ENCODE measurements at places on chromosomes 4 and X. TPM values are rescaled to one million over a fixed set of nuclear protein-coding genes. Genes with fewer than 3 reads are reported as not detected.

- H3K27me3 ChIP-seq: no peaks in the 10 kb centered on the region
- H3K36me3 ChIP-seq: no peaks in the 10 kb centered on the region
- H3K4me1 ChIP-seq: no peaks in the 10 kb centered on the region
- peak; percentile 52 for DNase-seq
Observed at GRCh38 chr4:147590249-147590920, 26.8 kb upstream of the TMEM184C start.

Gene FREM3
- total RNA-seq: not detected

DNA sequence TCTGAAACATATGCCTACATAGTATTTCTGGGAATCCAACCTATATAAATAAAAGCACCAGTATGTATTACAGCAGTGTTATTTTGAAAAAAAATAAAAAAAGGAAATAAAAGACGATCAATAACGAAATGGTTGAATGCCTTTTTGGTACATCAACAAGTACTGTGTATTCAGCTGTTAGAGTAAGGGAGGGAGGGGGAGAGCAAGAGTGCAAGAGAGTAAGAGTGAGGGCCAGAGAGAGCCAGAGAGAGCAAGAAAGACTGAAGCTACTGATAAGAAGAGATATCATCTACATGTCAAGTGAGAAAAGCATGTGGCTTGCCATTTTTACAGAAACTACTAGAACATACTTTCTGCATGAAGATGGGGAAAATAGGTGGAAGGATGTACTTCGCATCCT, 1.8 kb downstream of the SPIN4 start:
- no peak for DNase-seq
- no peaks in the 10 kb centered on the region for H3K4me1 ChIP-seq
- no peak overlapping the region for H3K4me3 ChIP-seq
- H3K27ac ChIP-seq: no peak overlapping the region
- no peaks in the 10 kb centered on the region for H3K36me3 ChIP-seq

- no peak overlapping the region for H3K4me3 ChIP-seq
- no peak overlapping the region for H3K27ac ChIP-seq
- H3K36me3 ChIP-seq: no peaks in the 10 kb centered on the region
- no peak for DNase-seq
- H3K27me3 ChIP-seq: no peaks in the 10 kb centered on the region
Observed at GRCh38 chr4:158776106-158776505, 7.3 kb downstream of the FNIP2 start.

Gene TCEAL1
- total RNA-seq: 32.2 TPM

DNA sequence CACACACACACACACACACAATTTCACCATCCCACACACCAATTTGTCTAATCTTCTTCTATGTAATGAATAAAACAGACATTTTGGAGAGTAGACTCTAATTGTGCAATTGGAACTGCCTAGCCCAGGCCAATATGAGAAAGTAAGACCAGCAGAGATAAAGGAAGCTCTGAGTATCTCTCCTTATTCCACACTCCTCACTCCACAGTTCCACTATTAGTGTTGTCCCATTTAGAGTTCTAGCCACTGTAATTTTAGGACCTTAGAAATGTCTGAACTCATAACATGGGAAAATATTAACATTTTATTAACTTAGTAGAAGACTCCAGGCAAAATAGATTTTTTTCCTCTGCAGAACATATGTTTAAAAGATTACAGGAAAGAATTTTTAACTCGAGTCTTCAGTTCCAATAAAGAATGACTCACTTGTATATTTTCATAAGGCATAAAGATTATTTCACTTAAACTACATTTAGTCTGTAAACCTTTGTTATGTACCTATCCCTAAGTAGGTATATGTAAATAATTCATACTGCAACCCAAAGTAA, 297.6 kb upstream of the INTU start:
- no peak for DNase-seq
- no peaks in the 10 kb centered on the region for H3K4me1 ChIP-seq

Gene PAGE1
- total RNA-seq: not detected

DNA sequence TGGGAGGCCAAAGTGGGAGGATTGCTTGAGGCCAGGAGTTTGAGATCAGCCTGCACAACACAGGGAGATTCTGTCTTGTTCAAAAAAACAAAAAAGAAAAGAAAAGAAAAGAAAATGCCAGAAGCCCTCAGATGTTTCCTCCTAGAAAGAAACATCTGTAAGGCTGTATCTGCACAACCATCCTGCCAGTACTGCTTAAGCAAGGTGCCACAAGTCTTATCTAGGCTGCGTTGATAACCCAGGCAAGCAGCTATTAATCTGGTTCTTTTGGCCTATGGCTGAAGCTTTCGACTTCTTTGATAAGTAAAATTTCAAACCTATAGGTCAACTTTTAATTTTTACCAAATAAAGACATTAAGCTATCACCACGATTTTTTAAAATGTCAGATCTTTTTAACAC, 3.1 kb downstream of the COX18 start:
- no peak overlapping the region for H3K27ac ChIP-seq
- peaks cover 2% of the 10 kb centered on the region for H3K36me3 ChIP-seq
- DNase-seq: no peak
- no peaks in the 10 kb centered on the region for H3K27me3 ChIP-seq

DNA sequence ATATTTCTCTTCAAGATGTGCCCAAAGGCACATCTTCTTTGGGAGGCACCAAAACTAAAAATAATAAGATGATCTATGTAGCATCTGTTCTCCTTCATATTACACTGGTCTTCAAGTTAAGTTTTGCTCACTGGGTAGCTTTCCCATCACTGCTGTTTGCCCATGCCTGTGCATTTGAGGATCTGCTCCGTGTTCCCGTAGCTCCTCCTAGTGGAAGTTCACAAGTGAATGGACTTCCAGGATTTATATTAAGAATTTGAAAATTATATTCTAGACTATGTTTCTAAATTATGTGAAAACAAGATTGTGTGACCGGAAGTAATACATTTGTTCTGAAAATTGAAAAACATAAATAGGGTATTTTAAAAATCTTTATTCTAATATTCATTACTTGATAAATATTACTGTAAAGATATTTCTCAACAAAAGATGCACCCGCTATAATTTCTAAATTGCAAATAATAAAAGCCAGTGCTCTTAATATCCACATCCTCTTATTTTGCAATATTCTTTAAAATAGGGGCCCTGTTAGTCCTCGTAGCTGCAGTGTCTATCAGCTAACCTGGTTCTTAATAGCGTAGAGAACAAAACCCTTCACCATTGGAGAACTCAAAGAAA, 147.7 kb downstream of the RBM46 start:
- H3K27ac ChIP-seq: no peak overlapping the region
- no peaks in the 10 kb centered on the region for H3K4me1 ChIP-seq
- peaks cover 1% of the 10 kb centered on the region for H3K27me3 ChIP-seq
- no peaks in the 10 kb centered on the region for H3K36me3 ChIP-seq
- DNase-seq: no peak
- no peak overlapping the region for H3K4me3 ChIP-seq

DNA sequence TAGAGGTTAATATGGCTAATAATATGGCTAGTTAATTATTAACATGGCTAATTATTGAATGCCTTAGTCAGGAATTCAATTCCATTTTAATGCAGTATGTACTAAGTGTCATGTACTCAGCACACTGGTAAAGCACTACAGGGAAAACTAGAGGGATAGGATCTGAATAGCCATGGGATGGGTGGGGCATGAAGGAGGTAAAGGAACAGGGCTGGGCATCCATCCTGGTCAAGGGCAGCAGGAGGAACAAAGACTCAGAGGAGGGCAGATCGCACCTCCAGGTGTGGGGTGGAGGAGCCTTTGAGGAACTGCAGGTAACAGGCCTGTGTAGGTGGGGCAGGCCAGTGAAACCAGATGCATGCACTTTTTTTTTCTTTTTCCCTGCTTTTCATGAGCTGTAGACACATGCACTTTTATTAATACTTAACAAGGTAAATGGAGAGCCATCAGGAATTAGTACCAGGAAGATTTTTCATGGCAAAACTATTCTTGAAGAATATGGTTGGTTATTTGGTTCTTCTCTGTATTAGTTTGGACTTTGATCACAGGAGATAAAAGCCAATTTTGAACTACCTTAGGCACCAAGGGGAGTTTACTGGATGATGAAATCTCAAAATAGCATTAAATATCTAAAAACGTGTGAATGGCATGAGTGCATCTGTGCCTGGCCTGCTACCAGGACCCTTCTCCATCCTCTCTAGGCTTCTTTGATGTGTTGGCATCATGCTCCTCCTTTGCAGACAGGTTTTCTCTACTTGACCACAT, 88.3 kb downstream of the CC2D2A start:
- DNase-seq: no peak
- H3K27ac ChIP-seq: no peak overlapping the region

DNA sequence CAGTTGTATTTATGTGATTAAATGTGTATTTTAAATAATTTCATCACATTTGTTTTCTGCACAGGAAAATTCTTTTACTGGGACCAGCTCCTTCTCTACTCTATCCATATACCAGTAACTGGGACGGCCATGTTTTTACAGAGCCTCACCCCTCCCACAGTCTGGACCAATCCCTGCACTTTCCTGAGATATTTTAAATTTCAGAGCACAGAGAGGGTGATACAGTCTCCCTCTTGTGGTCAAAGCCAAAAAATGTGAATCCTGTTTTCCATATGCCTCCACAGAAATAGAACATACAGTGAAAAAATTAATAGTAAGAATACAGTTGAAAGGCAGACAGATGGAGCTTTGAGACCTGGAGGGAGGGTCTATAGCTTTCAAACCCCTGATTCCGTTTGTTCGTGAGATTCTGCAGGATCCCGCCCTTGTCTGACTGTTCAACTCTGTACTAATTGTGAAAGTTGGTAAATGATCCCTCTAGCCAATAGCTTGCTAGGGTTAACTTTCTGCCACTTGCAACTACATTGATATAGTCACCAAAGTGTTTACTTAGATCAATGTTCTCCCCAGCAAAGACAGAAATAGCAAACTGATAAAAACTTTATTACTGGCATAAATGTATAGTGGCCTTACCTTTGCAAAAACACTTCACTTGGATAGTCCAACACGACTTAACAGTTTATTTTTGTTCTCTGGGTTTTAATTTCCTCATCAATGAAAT, 172.2 kb downstream of the PPARGC1A start:
- H3K4me3 ChIP-seq: no peak overlapping the region
- no peaks in the 10 kb centered on the region for H3K27me3 ChIP-seq
- H3K27ac ChIP-seq: no peak overlapping the region
- no peaks in the 10 kb centered on the region for H3K4me1 ChIP-seq
- DNase-seq: no peak

DNA sequence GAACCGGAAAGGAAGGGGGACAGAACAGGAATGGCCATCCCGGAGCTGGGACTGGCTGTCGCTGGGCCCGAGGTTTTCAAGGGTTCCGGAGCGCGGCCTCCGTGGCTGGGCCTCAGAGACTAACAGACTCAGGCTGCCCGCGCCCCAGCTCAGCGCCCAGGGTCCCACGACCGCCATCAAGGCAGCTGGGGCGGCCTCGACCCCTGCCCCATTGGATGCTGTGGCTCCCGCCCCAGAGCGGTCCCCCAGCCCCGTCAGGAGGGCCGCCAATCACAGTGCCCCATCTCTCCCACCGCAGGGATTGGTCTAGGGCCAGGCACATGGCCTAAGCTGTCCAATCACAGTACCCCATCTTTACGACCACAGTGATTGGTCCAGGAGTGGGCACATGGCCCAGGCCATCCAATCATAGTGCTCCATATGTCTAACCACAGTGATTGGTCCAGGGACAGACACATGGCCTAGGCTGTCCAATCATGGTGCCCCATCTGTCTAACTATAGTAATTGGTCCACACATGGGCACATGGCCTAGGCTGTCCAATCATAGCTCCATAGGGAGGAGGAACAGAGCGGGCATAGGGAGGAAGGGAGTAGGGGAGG, 105.3 kb upstream of the NKX1-1 start:
- no peak overlapping the region for H3K27ac ChIP-seq
- no peak overlapping the region for H3K4me3 ChIP-seq
- H3K4me1 ChIP-seq: no peaks in the 10 kb centered on the region
- H3K36me3 ChIP-seq: no peaks in the 10 kb centered on the region
- no peaks in the 10 kb centered on the region for H3K27me3 ChIP-seq

Gene SLC6A8
- total RNA-seq: 84.8 TPM

DNA sequence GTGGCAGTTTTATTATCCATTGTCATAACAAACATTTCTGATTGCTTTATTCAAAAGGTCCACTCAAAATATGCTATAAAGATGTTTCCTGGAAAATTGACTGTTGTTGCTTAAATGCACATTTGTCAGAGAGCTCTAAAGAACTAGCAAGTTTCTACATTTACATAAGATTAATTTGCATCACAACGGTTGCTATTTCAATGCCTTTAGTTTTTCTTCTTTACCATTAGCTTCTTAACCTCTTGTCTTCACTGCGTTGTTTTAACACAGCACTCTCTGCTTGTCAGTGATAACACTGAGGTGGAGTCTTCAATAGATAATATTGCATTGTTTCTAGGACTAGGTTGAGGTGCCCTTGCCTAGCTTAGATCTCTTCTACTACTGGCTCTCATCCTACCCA, 76.7 kb upstream of the GALNT7 start:
- H3K27me3 ChIP-seq: no peaks in the 10 kb centered on the region
- no peak for DNase-seq
- no peaks in the 10 kb centered on the region for H3K36me3 ChIP-seq
- no peaks in the 10 kb centered on the region for H3K4me1 ChIP-seq
- no peak overlapping the region for H3K27ac ChIP-seq
- H3K4me3 ChIP-seq: no peak overlapping the region

DNA sequence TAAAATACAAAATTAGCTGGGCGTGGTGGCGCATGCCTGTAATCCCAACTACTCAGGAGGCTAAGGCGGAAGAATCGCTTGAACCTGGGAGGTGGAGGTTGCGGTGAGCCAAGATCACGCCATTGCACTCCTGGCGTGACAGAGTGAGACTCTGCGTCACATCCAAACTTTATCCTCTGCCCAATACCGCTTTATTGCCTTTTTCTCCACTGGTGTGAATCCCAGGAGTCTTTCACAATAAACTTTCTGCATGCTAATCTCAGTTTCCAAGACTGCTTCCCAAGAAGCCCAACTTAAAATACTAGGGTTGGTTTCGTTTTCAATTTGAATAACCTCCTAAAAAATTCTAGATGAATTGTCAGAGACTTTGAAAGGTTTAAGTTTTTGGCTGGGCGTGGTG, 27.2 kb upstream of the DHX15 start:
- no peak overlapping the region for H3K4me3 ChIP-seq
- H3K27me3 ChIP-seq: no peaks in the 10 kb centered on the region
- H3K36me3 ChIP-seq: no peaks in the 10 kb centered on the region
- no peak for DNase-seq

Gene PNMA6F
- total RNA-seq: not detected

GRCh38 chr4:48968814-48969213, 17.3 kb upstream of the CWH43 start:
- H3K4me1 ChIP-seq: no peaks in the 10 kb centered on the region
- no peak for DNase-seq
- H3K4me3 ChIP-seq: no peak overlapping the region
- H3K27ac ChIP-seq: no peak overlapping the region

Gene FABP2
- not detected for total RNA-seq
